ENCODE measurements at places on chromosomes 13 and 19.

DNA sequence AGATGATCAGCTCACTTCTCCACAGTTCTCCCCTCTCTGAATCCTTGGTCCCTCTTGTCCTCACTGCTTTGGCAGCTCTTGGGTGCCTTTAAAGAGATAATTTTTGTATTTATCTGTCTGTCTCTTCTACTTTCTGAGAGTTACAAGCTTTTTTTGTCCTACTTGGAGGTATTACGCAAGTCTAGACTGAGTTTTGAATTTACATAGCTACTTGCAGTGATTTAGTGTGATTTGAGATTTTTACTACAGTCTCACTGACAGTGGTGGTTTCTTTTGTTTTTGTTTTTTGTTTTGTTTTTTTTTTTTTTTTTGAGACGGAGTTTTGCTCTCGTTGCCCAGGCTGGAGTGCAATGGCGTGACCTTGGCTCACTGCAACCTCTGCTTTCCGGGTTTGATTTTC, 22.1 kb downstream of the URI1 start:
- DNase-seq: no peak

DNA sequence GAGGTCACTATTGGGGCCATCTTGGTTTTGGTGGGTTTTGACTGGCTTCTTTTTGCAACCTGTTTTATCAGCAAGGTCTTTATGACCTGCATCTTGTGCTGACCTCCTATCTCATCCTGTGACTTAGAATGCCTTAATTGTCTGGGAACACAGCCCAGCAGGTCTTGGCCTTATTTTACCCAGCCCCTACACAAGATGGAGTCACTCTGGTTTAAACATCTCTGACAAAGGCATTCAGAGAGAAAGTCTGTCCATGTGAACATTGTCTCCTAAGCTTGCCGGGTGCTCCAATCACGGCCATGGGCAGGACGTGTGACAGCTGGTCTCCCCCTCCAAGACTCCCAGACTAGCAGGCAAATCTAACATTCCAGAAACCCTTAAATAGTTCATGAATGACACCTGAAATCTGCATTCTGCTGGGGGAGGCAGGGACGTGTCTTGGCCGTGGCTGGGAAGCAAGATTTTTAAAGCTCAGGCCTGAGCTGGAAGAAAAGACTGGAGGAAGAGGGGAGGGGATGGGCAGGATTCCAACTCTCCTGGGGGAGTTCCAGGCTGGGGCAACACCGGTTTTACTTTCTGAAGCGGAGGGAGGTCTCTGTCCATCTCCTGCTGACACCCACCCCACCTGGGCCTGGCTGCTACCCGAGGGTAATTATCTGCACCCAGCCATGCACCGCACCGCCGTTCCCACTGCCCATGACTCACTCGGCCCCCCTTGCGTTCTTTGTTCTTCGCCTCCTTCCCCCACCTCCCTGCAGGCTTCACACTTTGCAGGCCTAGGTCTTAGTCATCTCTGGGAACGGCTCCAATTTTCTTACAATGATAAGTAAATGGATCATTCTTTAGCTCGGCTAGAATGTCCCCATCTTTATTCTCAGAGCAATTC, 11.6 kb upstream of the OR1M1 start:
- DNase-seq: no peak

DNA sequence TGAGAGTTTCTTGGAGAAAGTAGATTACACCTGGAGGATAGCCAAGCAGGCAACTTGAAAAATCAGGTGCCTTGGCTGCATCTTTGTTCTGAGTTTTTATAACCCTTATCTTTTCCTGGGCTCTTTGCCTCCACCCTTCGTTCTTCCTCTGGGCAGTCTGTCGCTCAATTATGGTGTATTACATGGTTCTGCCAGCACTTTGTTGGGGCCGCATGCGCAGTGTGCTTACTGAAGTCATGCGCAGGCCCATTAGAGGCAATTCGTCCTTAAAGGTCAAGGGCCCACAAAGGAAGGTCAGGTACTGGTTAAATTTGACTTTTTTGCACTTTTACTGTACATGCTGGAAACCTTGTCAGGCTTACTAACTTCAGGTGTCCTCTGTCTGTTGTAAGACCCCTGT, 761.9 kb upstream of the SLITRK5 start:
- DNase-seq: no peak

DNA sequence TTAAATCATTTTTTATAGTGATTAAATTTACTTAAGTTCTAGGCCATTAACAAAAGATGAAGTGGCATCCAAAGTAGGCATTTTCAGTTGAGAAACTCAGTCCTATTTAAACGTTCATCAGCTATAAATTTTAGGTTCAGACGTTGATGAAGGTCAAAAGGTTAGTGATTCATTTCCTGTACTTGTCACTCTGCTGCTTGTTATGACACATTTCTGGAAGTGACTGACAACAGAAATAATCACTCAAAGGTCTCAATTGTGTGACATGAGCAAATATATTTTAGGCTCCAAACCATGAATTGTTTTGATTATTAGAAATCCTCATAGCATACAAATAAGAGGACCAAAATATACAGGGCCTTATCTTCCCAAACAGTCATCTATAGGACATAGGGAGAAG, 10.3 kb upstream of the EDNRB start:
- no peak for DNase-seq

DNA sequence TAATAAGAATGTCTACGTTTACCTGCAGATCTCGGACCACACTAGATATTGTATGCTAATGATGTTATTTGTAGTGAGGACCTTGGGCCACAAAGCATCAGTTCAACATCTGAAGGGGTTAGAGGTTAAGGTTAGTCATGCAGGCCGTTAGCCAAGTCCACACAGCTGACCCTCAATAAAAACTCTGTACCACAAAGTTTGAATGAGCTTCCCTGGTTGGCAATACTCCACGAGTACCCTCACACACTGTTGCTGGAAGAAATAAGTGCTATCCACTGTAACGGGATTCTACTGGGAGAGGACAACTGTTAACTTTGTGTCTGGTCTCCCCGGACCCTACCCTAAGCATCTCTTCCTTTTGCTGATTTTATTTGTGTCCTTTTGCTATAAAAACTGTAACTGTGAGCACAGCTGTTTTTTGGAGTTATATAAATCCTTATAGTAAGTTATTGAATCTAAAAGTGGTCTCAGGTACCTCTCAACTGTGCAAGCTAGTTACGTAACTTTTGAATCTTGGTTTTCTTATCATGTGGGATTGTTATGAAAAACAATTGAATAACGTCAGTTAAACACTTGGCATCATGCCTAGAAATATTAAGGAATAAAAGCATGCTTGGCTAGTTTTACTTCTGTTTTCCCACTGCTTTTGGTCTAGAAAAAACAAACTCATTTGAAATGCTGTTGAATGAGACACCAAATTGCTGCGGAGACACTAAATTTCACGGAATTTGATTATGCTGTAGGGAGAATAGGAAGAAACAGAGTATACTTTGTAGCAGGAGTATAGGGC, 181.5 kb downstream of the DNAJC3 start:
- no peak for DNase-seq

- no peak for DNase-seq
Observed at GRCh38 chr13:27489456-27489855, 39.1 kb upstream of the MTIF3 start.

GRCh38 chr19:10205636-10206035, 10.9 kb upstream of the DNMT1 start:
- DNase-seq: no peak

DNA sequence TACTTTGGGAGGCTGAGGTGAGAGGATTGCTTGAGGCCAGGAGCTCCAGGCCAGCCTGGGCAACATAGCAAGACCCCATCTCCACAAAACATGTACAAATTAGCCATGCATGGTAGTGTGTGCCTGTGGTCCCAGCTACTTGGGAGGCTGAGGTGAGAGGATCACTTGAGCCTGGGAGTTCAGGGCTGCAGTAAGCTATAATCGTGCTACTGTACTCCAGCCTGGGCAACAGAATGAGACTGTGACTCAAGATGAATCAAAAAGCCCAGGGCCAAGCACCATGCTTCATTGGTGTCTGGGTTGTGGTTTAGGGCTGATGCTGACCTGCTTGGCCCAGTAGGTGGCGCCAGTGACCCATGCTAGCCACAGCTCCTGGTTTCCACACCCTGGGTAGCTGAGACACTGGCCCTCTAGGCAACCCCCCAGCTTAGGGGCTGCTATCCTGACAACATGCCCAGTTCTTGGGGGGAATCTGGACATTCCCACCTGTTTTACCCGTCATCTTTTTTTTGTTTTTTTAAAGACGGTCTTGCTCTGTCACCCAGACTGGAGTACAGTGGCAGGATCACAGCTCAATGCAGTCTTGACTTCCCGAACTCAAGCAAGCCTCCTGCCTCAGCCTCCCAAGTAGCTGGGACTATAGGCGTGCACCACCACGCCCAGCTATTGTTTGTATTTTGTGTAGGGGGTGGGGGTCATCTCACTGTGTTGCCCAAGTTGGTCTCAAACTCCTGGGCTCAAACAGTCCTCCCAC, 5.5 kb downstream of the CCDC124 start:
- peak; percentile 69 for DNase-seq

GRCh38 chr19:6754653-6755463, 12.4 kb downstream of the SH2D3A start:
- no peak for DNase-seq

DNA sequence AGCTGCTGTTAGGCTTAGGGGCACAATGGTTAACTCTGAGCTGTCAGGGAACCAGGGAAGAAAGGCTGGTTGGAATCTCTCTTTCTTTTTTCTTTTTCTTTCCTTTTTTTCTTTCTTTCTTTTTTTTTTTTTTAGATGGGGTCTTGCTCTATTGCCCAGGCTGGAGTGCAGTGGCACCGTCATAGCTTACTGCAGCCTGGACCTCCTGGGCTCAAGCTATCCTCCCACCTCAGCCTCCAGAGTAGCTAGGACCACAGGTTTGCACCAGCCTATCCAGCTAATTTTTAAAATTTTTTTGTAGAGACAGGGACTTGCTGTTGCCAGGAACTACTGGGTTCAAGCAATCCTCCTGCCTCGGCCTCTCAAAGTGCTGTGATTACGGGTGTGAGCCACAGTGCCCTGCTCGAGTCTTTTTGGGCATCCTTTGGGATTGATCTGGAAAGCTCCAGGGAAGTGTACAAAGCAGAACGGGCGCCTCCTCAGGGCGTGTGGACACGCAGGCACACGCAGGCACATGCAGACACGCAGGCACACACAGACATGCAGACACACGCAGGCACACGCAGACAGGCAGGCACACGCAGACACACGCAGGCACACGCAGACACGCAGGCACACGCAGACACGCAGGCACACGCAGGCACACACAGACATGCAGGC, 99.2 kb downstream of the GADD45B start:
- DNase-seq: no peak

DNA sequence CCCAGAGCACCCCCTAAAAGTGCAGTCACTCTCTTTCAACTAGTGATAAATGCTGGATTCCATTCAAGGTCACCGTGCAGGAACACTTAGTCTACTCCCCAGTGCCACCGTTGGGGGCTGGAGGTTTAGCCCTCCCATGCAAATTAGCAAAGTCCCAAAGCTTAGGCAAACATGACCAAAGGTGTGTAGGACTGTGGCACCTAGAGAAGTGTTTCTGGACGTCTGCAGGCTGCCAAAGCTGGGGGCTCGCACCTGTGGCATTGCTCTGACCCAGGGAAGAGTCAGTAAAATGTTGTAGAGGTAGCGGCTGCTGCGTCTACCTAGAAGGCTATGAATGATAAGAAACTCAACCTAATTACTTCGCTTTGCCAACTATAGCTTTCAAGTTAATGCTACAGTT, 13.9 kb downstream of the COL4A1 start:
- no peak for DNase-seq

DNA sequence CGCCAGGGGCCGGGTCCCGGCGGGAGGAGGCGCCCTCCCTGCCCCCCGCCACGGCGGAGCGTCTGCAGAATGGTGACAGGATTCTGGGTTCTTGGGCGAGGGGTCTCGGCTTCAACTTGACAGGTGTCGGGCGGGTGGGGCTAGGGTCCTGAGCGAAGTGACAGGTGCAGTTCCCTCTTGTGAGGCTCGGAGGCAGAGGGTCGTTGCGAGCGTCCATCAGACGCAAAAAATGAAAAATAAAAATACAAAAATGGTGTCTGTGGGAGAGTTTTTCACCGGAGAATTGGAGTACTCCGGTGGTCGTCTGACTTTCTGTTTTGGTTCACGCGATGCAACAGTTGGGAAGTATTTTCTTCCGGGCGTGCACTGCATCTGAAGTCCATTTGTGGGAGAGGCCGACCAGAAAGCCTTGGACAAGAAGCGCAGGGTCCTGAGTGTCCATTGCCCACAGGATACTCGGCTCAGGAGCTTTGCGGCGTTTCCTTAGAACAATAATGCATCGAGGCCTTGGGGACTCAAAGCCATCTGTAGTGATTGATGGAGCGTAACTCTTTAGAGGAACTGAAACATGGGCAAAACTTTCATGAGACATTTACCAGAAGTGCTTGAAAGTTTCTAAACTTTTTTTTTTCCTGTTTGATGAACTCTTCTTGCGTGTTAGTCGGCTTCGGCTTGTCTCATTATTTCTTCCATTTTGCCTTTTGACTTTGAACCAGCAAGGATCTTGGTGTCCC, 759 bp downstream of the RB1 start:
- DNase-seq: no peak

Measured in activated CD4-positive, CD25-positive, alpha-beta regulatory T cell (primary cell).